ENCODE measurements at places on chromosomes 3 and 15.

DNA sequence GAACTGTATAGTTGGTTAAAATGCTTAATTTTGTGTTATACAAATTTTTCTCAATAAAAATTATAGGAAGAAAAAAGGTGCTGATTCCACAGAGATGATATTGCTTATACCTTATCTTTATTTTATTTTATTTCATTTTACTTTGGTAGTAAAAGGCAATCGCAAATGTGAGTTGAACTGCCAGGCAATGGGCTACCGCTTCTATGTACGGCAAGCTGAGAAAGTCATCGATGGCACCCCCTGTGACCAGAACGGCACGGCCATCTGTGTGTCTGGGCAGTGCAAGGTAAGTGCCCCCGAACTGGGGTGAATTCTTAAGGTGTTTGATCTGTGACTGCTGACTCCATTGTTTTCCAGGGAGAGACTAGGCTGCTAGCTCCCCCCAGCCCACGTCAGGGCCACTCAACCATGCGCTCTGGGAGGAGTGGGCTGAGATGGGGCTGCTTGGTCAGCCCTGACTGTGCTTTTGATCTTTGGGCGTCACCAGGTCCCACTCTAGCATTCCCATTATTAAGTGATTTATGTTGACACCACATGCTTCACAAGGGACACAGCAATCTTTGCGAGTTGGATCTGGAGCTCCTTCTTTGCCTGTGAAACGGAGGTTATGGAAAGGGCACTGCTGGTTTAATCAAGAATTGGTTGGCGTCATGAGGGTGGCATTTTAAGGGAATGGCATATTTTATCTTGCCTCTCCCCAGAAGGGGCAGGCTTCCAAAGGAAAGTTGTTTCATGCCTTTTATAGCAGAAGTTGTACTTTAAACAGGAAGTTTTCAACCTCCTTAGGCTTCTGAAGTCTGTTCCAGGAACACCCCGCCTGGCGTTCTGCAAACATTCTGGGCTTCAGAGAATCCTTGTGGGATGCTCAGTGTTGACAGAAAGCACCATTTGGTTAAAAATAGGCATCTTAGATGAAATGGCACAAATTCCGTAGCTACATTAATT lies 296.5 kb downstream of the THSD4 start:
- no peak for DNase-seq

DNA sequence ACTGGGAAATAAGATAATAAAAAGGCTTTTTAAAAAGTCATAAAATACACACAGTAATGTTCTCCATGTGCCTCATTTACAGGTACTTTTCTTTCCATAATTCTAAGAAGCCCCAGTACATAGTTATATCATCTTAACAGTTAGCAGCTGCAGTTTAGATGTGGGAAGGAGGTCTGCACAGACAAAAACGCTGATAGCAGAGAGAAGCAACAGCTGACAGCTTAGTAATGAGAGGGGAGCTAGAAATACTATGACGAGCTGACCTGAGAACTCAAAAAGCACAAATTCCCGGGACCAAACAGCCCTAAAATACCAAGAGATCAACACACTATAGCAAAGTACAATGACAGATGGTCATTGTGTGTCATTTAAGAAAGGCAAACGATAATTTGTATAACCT lies 36.7 kb upstream of the ARHGEF3 start:
- no peak for DNase-seq

- no peak for DNase-seq
Measured at GRCh38 chr15:58755956-58756355, 6.4 kb upstream of the ADAM10 start.

DNA sequence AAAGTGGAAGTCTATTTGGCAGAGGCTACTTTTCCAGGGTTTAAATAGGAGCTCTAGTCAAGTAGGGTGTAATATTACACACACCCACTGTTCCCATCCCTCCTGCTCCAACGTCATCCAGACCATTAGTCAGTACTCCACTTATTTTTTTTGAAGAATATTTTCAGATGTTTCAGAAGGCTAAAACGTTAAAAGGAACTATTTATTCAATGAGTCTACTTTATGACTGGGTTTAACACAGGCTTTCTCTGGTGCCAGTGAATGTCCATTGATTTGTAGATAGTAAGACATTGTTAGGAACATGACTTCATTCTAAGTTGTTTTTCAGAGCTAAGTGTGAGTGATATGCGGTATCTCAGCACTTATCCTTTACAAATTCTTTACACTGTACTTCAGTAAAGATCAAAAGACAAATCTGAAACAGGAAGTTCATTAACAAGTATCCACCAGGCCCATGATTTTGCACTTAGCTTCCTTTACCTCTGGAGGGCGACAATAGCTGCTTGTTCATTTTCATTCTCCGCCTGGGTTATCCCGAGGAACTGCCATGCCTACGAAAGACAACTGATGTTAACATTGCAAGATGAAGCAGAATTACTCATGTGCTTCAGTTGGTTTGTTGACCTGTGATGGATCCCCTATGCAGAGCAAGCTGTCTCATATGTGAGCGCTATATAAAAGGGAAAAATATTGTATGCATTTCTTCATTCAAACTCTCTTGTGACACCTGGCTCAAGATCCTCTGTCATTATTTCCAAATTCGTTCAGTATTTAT lies 158.7 kb downstream of the USP13 start:
- no peak for DNase-seq

DNA sequence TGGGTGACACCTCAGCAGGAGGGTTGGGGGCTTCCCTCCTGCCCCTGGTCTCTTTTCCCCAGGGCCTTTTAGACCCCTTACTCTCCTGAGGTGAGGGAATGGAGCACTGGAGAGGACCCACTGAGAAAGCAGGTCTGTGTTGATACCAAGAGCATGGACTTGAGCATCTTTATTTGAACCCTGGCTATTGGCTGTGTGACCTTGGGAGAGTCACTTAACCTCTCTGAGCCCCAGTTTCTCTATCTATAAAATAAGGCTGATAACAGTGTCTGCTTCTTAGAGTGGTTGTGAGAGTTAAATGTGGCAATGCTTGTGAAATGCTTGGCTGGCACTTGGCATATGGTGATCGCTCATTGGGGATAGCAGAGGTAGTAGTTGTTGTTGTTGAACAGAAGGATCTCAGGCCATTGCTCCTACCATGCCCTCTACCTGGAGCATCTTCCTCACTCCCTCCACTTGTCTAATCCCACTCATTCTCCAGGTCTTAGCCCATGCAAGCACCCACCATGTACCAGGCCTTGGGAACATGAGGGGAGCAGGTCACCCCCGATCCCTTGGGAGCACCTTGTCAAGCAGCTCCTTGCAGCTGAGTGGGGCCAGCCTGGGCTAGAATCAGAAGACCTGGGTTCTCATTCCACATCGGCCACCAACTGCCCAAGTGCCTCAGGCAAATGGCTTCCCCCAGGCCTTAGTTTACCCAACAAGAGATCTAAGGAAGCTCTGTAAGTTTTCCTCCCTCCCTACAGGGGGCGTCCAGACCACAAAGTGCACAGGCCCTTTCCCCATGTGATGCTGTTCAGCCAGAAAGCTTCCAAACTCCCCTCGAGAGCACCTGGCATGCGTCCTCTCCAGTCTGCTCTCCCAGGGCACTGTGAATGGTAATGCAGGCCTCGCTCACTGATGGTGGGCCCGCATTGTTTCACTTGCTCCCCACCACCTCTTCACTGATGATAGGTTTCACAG lies 96.7 kb downstream of the LSM3 start:
- no peak for DNase-seq

DNA sequence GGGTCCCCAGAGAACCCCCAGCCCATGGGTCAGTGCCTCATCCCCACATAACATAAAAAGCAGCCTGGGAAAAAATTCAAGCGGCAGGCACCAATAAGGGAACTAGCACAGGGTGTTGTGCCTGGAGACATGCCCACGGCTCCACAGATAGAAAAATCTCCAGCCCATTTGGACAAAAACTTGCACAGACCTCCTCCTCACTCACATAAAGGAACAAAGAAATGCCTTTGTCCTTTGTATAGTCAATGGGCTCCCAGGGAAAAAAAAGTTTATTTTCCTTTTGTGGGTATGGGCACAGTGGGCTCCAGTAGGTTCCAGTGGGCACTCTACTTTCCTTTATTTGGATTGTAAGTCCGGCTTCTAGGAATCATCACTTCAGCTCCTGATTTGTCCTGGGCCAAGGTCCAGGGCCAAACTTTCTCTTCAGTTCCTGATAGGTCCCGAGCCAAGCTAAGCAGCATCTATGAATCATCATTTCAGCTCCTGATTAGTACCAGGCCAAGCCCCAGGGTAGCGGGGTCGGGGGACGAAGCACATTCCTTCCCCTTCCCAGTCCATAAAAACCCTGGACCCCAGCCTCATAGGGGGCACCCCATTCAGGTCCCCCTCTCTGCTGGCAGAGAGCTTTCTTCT lies 1.6 kb upstream of the DNAH12 start:
- DNase-seq, result no peak

DNA sequence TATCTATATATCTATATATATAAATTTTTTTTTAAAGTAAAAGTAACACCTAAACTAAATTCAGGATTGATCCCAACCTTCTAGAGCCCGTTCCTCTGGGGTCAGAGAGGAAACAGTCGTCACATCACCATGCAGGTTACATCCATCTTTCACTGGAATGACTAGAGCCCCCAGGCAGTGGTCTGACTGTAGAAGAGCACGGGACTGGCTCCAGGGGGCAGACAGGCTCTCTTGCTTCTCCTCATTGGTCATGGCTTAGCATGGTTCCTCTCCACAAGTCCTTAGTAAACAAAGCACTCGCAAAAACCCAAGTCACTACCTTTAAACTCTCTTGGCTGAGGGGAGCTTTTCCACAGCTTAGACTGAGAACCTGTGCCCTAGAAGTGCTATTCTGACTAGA lies 110.5 kb downstream of the NR2F2 start:
- DNase-seq, result no peak

GRCh38 chr15:41106947-41107346 lies 9.1 kb downstream of the INO80 start:
- DNase-seq, result no peak

- no peak for DNase-seq
Measured at GRCh38 chr3:117524890-117525289, 815.3 kb downstream of the TUSC7 start.

DNA sequence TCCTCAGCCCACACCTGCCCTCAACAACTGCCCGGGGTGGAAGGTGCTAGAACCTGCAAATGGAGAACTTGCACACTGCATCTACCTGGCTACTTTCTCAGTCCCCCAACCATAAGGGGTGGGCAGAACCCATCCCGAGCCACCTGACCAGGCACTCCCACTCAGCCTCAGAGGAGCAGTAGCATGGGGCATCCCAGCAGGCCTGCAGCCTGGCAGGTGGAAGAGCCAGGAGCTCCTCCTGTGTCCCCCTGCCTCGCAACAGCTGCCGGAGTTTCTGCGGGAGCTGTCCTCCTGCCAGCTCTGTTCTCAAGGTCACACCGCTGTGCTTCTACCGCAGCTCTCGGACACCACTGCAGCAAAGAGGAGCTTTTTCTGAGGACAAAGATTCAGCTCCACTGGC lies 27.5 kb downstream of the RAB6B start:
- DNase-seq, result no peak

GRCh38 chr15:77335298-77335697 lies 84.6 kb downstream of the PEAK1 start:
- DNase-seq, result no peak

GRCh38 chr15:101003706-101004105 lies 84.5 kb downstream of the LRRK1 start:
- DNase-seq, result no peak

DNA sequence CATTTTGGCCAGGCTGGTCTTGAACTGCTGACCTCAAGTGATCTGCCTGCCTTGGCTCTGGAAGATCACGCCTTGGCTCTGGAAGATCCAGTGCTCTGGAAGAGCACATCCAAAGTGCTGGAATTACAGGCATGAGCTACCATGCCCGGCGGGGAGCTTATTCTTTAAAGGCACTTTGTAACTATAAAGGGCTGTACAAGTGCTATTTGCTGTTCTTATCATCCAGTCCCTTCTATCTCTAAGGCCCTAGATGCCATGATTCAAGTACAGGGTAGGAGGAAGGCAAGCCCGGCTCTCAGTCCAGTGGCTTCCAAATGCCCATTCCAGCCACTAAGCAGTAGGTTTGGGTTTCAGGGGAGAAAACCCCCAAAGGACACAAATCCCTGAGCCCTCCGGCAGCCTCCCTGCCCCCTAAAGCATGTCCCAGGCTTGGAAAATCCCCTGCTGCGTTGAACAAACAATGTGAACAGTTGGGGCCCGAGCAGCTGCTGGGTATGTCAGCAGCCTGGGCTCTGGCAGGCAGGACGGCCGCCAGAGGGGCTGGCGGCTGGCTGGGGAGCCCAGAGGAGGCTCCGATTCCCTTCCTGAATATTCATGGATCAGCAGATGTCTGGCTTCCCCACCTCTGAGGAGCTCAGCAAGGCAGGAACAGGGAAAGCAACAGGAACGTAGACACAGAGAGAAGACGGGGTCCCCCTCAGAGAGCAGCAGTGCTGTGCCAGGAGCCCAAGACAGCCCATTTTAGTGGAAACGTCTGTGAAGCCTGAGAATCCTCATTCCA lies 7.7 kb downstream of the IGDCC4 start:
- no peak for DNase-seq

- no peak for DNase-seq
Measured at GRCh38 chr3:37823189-37823588, 38.5 kb upstream of the CTDSPL start.

GRCh38 chr3:50154840-50155490 lies at the start of gene SEMA3F:
TSS of gene SEMA3F (plus strand) at chr3:50155324. CDS start at chr3:50159623, 4,299 bp downstream.
- DNase-seq, result no peak

DNA sequence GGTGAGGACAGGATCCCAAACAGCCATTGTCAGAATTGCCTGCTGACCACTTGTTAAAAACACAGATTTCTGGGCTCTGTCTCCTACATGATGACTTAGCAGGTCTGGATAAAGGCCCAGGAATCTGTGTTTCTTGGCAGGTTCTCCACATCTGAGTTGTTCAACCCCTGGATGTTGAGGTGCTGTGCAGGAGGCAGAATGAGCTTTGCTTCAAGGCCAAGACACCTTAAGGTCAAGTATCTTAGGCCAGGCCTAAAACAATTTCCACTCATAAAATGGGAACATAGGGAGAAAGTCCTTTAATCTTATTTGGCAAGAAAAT lies 678.7 kb upstream of the CFAP20DC start:
- no peak for DNase-seq

DNA sequence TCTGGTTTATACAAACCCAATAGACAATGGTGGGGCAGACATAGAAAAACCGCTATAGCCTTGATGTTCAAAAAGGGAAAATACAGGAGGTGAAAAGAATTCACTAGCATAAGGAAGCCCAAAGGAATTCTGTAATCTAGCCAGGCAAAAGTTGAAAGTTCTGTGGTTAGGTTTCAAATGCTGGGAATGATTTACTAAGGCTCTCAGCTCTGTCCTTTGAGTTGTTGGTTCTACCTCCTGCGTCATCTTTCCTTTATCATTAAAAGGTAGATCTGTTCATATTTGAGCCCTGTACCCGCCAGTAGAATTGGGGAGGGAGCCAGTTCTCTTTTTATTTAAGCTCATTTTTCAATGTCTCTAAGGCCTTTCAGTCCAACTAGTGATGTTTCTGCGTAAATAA lies 866.5 kb downstream of the IGSF11 start:
- no peak for DNase-seq

- no peak for DNase-seq
Measured at GRCh38 chr3:64196236-64196929, 28.9 kb downstream of the PRICKLE2 start.

DNA sequence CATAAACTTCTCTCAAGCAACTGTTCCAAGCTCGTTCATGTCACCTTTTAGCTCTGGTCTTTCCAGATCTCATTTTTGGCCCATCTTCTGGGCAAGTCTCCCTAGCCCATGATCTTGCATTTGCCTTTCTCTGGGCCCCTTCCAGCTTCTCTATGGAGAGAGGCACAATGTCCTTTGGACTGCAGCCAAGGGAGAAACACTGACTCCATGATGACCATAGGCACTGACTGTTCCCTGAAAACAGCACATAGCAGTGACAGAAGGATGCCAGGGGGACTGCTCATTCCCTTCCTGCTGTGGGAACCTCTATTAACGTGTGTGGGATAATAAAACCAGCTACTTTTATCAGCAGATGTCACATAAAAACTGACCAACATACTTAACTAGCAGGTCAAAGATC lies 60.3 kb downstream of the STRIT1 start:
- DNase-seq, result no peak

Measured in omental fat pad (tissue), 4 donors.